ENCODE measurements at places on chromosomes 5 and 9.
A peak's percentile ranks its signal among the peaks of the same experiment; 100 is the strongest.

DNA sequence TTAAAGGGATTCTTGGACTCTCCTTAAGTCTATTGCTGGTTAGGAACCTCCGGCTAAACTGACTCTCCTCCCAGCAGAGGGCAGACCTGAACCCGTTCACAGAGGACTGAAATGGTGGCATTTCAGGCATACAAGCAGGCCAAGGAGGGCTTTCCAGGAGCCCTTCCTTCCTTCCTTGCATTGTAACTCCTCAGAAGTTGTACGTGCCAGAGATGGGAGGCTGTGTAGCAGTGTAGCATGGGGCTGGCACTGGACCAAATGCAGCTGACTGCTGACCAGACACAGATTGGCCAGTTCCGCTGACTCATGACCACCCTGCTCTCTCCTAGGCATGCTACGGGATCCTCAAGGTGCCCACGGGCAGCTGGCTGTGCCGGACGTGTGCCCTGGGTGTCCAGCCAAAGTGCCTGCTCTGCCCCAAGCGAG lies 36.4 kb downstream of the JADE2 start:
- no peak for DNase-seq

DNA sequence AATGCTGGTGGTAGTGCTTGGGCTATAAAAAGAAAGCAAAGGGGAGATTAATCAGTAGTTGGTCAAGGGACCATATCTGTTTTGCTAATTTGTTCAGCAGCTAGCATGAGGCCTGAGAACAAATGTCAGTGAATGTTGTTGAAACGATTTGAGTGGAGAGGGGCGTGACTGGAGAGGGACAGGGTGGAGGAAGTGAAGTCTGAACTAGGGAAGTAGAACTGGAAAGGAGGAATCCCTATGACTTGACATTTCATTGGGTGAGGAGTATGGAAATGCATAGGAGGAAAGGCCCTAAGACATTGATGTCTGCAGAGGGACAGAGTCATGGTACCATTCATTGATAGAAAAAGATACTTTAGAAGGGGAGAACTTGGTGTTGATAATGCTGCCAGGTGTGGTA lies 19.7 kb downstream of the TLE4 start:
- DNase-seq, result no peak

DNA sequence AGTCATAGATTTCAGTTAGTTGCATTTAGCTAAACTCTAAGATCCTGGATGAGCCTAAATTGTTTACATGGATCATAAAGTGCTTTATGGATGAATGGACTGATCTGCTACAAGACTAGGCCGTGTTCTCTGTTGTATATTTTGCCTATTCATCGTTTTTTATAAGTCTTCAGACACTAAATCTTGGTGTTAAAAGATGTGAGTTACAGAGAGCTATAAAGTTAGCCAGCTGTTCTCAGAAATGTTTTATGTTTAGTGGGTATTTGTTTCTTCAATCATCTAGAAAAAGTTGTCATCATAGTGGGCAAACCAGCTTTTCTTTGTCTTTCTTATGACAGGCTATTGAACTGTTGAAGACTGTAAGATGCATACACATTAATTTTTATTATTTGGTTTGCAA lies 585.8 kb upstream of the SEMA6A start:
- no peak for DNase-seq

- DNase-seq, result no peak
These were observed 19.1 kb downstream of the PTGS1 start for GRCh38 chr9:122389799-122390481.

- no peak for DNase-seq
These were observed 453 bp downstream of the PTRH1 start for GRCh38 chr9:127714951-127715469.

DNA sequence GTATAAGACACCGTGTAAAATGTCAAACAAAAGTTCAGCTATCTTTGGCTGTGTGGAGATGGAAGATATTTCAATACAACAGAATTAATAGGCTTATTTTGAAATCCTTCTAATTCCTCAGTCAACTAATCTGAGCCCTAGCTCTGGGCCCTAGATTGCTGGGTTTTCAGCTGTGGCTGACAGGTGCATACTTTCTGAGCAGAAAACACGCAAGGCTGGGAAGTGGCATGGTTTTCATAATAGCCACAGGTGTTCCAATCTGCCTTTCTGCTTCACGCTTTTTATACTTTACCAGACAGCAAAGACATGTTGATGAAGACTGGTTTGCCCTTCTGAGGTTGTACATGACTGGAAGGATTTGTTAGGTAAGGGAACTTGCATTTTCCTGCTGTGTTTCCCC lies 20.7 kb upstream of the XPA start:
- DNase-seq, result no peak

GRCh38 chr5:120532835-120533234 lies 68.7 kb downstream of the PRR16 start:
- no peak for DNase-seq

DNA sequence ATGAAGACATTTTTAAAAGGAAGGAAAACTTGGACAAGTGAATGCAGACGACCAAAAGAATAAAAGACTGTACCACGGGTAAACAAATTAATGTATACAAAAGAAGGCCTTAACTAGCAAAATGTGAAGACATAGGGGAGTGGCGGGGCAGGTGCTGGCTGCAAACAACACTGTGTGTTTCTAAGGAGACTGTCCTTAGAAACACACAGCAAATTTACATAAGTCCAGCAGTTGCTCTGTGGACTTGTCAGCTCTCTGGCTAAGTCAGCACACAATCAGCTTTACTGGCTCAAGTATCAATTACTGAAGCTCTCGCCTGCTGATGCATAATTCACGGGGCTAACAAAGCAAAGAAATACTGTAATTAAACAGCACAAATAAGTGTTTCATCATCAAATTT lies 24.8 kb downstream of the PTBP3 start:
- DNase-seq, result peak; percentile 83

- DNase-seq, result no peak
These were observed 262.5 kb downstream of the DOCK8 start for GRCh38 chr9:477193-477592.

Data from NCI-H1417 treated with DMSO at 0.1 percent for 48 hours (cell line).